Esophagus muscularis mucosa (tissue), 4 donors: ENCODE measurements at places on chromosomes 7 and 10. TPM values are rescaled to one million over a fixed set of nuclear protein-coding genes. Genes with fewer than 3 reads are reported as not detected.

DNA sequence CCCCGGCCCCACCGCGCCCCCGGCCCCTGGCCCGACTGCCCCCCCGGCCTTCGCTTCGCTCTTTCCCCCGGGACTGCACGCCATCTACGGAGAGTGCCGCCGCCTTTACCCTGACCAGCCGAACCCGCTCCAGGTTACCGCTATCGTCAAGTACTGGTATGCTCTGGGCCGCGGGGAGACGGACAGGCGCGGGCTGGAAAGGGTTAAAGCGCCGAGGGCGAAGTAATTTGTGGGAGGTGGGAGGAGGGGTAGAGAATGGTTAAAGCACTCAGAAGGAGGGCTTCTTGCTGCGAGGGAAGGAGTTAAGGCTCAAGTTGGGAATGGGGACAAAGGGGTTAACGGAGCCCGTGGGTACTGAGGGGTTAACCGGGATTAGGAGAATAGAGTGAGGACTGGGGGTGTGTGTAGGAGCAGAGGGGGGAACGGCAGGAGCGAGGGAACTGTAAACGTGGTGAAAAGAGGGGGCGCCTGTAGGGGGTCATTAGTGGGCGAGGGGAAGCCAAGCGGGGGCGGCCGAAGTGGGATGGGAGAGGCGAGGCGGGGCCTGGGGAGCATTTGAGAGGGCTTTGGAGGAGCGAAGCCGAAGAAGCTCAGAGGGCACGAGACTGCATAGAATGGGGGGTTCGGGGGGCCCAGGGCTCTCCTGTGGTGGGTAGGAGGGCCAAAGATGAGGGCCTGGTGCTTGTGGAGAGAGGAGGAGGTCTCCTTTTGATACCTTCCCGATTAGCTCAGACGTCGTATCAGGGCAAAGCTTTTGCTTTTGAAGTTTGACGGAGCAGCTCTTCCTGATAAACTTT lies 605 bp downstream of the SUFU start:
- peaks cover 4% of the 10 kb centered on the region for H3K36me3 ChIP-seq
- peak overlapping the region; percentile 98 for H3K27ac ChIP-seq
- H3K27me3 ChIP-seq = no peaks in the 10 kb centered on the region
- peak overlapping the region; percentile 98 for H3K4me3 ChIP-seq
- no peak for DNase-seq
- H3K4me1 ChIP-seq = peaks cover 63% of the 10 kb centered on the region

Gene NOD1
- 22.0 TPM for total RNA-seq

Gene C7orf57
- total RNA-seq = not detected

GRCh38 chr7:88789480-88790064 lies 6.0 kb downstream of the TEX47 start:
- H3K4me1 ChIP-seq = no peaks in the 10 kb centered on the region
- DNase-seq = no peak
- no peaks in the 10 kb centered on the region for H3K36me3 ChIP-seq
- no peak overlapping the region for H3K27ac ChIP-seq
- H3K27me3 ChIP-seq = no peaks in the 10 kb centered on the region

Gene THSD7A
- 1.2 TPM for total RNA-seq

DNA sequence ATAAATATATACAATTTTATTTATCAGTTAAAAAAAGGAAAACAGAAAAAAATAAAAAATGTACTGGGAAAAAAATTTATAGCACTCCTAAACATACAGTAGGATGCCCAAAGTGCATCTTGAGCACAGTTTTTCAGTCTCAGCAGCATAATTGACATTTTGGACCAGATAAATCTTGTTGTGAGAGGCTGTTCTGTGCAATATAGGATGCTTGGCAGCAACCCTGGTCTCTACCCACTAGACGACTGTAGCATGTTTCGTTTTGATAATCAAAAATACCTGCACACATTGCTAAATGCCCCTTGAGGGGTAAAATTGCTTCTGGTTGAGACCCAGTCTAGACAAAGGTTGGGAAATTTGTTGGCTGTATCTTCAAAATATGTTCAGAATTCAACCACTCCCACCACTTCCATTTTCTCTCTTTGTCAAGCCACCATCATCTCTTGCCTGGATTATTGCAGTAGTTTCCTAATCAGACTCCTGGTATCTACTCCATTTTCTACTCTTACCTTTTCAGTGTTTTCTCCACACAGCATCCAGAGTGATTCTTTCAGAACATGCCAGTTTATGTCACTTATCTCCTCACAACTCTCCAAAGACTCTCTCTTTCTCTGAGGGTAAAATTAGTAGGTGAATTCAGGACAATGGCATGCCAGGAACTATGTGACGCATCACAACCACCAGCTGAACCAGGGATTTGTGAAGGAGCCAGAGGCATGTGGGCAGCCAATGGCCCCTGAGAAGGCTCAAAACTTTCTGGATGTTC lies 91.4 kb downstream of the GPR85 start:
- no peaks in the 10 kb centered on the region for H3K4me1 ChIP-seq
- no peaks in the 10 kb centered on the region for H3K36me3 ChIP-seq
- no peak overlapping the region for H3K27ac ChIP-seq
- no peak overlapping the region for H3K4me3 ChIP-seq
- no peak for DNase-seq

Gene PAX4
- total RNA-seq = not detected

DNA sequence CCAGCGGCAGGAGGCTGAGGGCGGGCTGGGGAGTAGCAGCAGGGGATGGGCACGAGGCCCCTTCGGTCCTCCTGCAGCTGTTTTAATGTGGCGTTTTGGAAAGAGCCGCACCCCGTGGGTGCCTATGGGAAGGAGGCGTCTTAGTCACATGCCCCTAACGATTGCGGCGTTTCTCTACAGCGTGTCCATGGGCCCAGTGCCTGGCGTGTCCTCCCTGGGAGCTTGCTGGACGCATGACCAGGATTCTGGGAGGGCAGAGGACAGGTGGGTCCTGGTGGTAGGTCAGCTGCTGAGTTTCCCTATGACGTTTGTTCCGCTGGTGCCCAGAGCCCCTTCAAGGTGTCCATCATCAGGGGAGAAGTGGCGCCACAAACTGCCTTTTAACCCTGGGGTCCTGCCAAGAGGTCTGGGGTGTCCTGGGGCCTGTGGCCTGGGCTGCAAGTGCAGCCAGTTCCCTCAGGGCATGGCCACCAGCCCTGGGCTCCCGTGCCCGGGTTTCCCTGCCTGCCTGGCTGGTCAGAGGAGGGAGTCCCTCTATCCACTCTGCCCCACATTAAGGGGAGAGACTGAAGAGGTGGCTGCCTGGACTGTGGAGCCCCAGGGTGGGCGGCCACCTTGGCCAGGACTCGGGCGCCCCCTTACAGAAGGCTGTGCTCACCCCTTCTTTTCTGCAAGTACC lies 48.7 kb downstream of the PWWP2B start:
- no peak overlapping the region for H3K27ac ChIP-seq
- H3K4me1 ChIP-seq = peaks cover 30% of the 10 kb centered on the region
- no peak for DNase-seq
- no peak overlapping the region for H3K4me3 ChIP-seq
- no peaks in the 10 kb centered on the region for H3K27me3 ChIP-seq
- H3K36me3 ChIP-seq = no peaks in the 10 kb centered on the region

GRCh38 chr7:75740846-75741497 lies 2.2 kb upstream of the HIP1 start:
- H3K27me3 ChIP-seq = no peaks in the 10 kb centered on the region
- H3K4me3 ChIP-seq = no peak overlapping the region
- peaks cover 18% of the 10 kb centered on the region for H3K4me1 ChIP-seq
- no peak overlapping the region for H3K27ac ChIP-seq
- DNase-seq = no peak
- no peaks in the 10 kb centered on the region for H3K36me3 ChIP-seq

Gene HMX3
- not detected for total RNA-seq

Gene WEE2
- not detected for total RNA-seq

GRCh38 chr7:107917763-107918651 lies 27.0 kb downstream of the DLD start:
- peaks cover 35% of the 10 kb centered on the region for H3K36me3 ChIP-seq
- H3K27ac ChIP-seq = no peak overlapping the region

DNA sequence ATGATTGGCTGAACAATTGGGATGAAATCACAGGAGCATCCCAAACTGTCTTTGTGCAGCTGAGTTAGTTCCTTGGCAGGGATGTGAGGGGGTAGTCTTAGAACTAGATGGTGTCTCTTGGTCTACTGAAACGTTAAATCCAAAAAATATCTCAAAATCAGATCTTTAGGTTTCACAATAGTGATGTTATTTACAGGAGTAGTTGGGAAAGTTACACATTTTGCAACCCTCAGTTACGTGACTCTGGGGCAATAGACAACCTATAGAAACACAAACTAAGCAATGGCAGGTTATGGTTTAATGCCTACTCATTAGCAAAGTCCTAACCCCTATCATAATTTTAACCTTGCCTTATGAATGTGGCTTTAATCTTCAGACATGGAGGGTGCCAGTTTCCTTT lies 24.0 kb downstream of the PKD1L1 start:
- no peak overlapping the region for H3K27ac ChIP-seq
- DNase-seq = no peak
- no peak overlapping the region for H3K4me3 ChIP-seq

DNA sequence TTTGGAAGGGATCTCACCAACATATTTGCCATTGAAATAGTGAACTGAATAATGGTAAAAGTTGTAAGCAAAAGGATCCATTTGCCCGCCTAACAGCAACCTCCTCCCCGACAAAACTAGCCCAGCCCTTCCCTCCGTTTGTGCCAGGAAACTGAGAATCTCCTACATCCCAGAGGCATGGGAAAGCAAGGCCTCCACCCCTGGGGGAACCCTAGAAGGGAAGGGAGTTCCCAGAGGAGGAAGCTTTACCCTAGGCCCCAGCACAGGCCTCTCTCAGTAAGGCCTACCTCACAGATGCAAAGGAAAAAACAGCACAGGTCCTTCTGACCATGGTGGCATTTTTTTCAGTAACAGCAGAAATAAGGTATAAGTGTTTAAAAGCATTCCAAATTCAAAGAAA lies 229.7 kb downstream of the ELMO1 start:
- no peak overlapping the region for H3K27ac ChIP-seq
- DNase-seq = no peak
- no peaks in the 10 kb centered on the region for H3K27me3 ChIP-seq
- no peaks in the 10 kb centered on the region for H3K36me3 ChIP-seq
